Activated CD4-positive, CD25-positive, alpha-beta regulatory T cell treated with anti-CD3 and anti-CD28 coated beads, Interleukin-2, amount 50 U/mL, for 24 hours (primary cell): ENCODE measurements at places on chromosomes 13 and 19.

DNA sequence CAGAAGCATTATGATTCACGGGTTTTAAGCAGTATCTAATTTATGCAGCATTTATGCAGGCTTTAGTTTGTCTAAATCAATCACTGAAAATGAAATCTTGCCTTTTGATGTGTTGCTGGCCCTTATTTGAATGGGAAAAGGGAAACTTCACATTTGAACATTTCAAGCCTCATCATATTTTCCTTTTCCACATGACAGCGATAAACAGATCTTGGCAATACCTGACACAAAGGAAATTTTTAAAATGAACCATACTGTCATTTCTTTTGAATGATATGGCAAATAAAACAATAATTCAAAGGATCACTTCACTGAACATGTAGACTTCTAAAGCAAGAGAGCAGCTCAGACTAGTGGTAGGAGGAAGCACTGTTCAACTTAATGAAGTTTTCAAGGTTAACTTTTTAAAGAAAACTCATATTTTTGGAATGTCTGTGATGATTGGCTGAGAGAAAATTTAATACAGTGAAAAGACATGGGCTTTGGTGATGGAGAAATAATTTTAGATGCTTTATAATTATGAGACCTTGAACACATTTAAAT lies 198.1 kb downstream of the OXGR1 start:
- no peak for ATAC-seq

DNA sequence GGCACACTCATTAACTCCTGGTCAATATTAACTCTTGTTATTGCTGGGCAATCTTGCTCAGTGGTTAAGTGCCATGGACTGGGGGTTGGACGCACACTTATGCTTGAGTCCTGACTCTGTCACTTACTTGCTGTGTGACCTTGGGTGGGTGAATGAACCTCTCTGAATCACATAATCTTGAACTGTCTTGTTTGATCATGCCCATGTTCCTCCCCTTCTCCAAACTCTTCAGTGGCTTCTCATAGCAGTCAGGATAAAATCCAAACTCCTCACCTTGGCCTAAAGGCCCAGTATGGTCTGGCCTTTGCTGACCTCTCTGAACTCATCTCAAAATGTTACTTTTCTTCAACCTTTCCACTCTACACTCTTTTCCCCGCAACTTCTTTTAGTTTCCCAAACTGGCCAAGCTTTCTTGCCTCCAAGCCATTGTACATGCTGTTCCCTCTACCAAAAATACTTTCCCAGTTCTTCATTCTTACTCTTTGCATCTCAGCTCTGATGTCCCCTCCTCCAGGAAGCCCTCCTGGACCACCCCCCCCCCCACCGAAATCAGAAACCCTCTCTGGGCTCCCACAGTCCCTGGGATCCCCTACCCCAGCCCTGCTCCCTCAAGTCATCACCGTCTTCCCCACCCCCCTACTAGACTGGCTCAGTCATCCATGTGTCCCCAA lies 2.4 kb downstream of the MYPOP start:
- no peak for ATAC-seq

DNA sequence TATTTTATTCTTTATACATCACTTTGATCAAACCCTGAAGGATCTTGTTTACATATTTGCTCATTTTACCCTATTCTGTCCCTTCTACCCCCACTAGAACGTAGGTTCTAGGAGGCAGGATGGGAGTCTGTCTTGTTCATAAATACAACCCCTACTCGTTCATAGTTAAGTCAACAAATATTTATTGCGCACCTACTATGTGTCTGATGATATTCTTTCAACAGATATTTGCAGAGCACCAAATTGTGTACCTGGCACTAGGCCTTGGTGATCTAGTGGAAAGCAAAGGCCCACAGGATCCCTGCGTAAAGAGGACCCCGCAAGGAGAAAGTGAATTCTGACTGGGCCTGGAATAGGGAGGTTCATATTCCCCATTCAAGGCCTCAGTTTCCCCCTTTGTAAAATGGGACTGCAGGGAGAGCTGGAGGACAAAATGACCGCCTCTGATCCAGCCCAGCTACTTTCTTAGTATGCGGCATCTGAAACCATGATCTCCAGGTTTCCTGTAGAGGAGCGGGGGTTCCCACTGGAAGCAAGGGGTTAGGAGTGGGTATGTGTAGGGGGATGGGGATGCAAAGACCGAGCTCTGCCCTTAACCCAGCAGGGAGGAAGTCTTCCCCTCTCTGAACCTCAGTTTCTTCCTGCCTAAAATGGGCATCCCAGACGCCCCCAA lies 534 bp upstream of the GEMIN7 start:
- peak; percentile 0 for ATAC-seq

GRCh38 chr19:14218620-14219330 lies 12.8 kb upstream of the ADGRL1 start:
- no peak for ATAC-seq

DNA sequence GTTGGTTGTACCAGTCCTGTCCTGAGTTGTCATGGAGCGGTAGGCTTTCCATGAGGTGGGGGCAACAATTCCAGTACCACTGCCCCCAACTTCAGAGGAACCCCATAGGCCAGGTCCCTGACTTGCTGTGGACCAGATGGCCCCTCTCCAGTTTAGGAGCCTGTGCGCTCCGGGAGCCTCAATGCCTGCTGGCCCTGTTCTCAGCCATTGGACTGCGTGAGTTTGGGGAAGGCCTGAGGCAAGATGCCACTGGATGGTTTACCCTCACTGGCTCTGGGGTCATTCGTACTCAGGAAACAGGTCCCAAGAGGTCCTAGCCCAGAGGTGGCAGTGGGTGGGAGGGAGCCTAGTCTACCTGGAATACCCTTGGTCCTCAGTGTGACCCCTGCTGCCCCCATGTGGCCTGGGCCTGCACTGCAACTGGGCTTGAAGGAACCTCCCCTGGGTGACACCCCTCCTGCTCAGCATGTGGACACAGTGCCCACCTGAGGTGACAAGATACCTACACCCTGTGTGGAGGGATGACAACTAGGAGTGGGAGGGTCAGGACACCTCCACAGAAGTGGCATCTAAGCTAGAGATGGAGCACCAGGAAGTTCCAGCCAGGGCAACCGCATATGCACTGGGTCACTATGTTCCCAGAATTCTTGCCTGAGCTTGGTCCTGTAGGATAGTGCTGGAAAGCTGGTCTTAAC lies 6.0 kb upstream of the PRR19 start:
- peak; percentile 90 for ATAC-seq

DNA sequence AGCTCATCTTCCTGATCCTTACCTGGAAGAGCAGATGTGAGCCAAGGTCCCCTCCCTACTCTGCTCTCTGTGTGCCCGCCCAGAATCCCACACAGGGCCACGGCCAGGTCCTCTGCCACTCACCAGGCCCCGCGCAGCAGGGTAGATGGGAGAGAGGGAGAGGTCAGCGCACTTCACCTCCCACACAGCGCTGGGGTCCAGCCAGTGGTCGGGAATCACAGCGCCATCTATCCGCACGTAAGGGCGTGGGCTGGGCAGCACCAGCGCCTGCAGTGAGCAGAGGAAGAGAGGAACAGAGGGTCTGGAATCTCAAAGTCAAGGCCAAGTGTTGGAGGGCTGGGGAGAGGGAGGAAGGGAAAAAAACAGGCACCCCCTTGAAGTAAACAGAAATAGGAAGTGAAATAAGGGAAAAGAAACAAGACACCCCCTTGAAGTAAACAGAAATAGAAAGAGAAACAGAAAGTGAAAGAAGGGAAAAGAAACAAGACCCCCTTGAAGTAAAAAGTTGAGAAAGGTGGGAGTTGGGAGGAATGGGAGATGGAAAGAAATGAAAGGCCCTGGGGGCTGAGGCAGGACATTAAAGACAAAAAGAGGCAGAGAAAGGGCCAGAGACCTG lies 7.0 kb upstream of the PLA2G4C start:
- ATAC-seq = no peak

DNA sequence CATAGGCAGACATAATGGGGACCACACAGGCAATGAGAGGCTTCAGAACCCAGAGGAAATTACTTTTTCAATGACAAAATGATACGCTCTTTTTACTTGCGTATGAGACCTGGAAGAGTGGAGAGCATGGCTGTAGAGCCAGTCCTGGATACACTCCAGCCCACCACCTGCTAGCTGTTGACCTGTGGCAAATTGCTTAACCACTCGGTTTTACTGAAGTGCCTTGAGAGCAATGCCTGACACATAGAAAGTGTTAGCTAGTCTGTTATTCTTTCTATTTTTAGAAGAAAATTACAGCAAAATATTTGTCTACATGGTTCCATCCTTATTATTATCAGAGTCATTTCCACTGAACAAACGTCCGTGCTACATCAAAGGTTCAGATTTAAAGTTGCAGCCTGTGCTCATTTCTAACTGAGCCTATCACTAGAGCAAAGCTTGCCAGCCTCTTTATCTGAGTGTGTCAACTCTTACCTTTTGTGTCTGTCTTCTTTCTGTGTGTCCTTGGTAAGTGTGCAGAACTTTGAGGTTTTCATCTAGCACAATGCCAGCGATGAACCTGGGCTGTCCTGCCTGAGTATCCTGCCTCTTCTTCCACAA lies 9.6 kb upstream of the GPR183 start:
- ATAC-seq = no peak

- no peak for ATAC-seq
Measured at GRCh38 chr19:28607066-28607583, 605.8 kb downstream of the UQCRFS1 start.

- no peak for ATAC-seq
Measured at GRCh38 chr13:33910255-33910654, 92.3 kb downstream of the RFC3 start.

DNA sequence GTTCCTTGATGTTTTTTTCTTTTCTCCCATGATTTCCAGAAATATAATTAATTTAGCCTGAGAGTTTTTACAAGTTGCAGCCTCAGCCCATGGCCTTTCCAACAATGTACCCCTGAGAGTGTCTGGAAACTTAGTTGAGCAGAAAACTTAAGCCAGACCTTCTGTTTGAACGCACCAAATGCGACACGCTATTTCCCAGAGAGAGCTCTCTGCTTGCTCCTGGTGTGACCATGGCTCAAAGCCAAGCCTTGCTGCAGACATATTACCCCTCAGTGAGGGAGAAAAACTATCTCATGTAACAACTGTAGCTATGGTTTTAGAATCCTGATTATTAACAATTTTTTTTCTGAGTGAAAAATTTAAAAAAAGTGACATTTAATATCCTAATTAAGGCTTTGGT lies 1204.5 kb upstream of the SLC10A2 start:
- no peak for ATAC-seq

DNA sequence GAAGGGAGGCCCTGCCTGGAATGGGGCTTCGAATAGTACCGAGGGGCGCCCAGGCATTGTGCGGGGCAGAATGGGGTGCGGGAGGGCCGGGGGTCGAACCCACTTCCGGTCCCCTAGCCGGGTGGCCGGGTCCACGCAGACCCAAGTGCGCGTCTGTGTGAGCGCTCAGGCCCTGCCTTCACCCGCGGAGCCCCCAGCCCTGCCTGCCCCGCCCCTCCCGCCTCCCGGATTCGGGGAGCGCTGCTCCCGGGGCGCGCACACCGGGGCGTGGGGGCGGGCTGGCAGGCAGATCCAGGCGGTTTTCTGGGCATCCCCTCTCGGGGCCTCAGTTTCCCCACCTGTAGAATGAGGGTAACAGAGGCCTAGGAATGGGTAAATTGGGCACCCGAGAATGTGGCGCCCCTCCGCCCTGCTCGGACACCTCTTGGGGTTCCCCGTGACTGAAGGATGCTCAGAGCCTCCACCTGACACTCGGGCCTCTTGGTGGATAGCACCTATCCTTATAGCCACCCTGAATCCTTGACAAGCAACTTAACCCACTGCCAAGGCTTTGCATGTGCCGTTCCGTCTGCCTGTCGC lies 682 bp downstream of the PIK3R2 start:
- ATAC-seq = no peak
